ENCODE measurements at places on chromosomes 16 and 17.

- DNase-seq: no peak
Observed at GRCh38 chr17:77875881-77876509, 82.5 kb upstream of the TNRC6C start.

DNA sequence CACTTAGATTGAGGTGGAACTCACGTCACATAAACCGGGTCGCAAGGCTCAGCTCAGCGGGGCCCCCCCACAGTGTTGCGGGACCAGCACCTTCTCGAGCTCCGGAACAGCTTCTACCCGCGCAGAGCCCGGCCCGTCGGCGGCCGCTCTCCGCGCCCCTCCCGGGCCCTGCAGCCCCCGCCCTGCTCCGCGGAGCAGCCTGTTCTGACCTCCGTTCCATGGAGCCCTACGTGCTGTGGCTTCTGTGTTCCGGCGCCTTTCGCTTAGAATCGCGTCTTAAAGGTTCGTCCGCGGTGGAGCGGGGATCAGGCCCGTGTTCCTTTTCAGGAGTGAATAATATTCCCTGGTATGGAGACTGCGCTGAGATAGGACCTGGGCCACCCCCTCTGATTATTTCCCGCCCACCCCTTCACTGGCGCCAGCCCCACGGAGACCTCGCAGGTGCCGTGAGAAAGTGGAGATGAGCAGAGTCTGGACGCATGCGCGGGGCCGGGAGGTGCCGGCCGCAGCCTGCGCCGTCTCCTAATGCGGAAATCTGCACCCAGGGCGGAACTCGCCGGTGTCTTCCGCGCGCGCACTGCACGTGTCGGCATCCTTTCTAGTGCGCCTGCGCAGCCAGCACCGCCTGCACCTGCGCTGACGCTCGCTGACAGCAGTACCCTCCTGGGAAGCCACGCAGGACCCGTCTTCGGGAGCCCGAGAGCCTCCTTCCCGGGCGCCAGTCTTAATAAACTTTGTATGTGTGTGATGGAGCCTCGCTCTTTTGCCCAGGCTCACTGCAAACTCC, 30.9 kb downstream of the ZNF778 start:
- no peak for DNase-seq

- peak; percentile 77 for DNase-seq
Observed at GRCh38 chr17:80260069-80260535, 550 bp upstream of the RNF213 start.

DNA sequence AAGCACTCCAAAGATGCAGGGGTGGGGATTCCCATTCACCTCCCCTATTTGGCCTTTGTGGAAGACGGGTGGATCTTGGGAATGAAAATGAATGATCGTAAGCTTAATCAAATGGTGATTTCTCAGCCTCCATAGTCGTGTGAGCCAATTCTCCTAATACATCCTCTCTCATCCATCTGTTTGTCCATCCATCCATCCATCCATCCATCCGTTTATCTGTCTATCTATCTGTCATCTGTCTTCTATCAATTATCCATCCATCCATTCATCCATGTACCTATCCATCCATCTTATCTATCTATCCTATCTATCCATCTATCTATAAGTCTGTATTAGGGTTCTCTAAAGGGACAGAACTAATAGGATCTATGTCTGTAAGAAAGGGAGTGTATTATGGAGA, 7.8 kb downstream of the RNF213 start:
- DNase-seq: no peak

GRCh38 chr16:65376601-65377000, 254.7 kb upstream of the CDH11 start:
- no peak for DNase-seq

GRCh38 chr16:64629622-64630021, 492.2 kb downstream of the CDH11 start:
- no peak for DNase-seq

DNA sequence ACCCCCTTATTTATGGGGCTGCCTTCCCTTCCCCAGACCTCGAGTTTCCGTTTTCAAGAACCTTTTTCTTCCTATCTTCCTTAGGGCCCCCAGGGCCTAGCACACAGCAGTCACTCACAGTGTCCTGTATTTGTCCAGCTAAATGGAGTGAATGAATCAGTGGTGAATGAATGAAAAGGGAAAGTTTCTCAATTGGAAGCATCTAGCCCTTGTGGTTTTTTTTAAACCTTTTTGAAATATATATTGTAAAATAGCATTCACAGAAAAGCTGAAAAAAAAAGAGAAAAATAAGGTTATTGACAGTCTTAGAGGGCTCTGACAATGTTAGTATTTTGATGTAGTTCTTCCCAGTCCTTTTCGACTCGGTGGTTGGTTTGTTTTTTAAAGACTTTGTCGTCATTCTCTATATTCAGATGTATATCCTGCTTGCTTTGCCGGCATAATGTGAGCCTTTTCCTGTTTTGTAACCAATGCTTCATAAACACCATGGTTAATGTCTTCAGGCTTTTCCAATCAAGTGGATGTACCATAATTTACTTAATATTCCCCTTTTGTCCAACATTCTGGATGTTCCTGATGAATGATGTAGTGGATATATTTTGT, 45.3 kb downstream of the RAI1 start:
- no peak for DNase-seq

GRCh38 chr16:78175287-78175686, 75.8 kb downstream of the WWOX start:
- DNase-seq: no peak

- no peak for DNase-seq
Observed at GRCh38 chr16:86476956-86477534, 33.3 kb upstream of the FOXF1 start.

DNA sequence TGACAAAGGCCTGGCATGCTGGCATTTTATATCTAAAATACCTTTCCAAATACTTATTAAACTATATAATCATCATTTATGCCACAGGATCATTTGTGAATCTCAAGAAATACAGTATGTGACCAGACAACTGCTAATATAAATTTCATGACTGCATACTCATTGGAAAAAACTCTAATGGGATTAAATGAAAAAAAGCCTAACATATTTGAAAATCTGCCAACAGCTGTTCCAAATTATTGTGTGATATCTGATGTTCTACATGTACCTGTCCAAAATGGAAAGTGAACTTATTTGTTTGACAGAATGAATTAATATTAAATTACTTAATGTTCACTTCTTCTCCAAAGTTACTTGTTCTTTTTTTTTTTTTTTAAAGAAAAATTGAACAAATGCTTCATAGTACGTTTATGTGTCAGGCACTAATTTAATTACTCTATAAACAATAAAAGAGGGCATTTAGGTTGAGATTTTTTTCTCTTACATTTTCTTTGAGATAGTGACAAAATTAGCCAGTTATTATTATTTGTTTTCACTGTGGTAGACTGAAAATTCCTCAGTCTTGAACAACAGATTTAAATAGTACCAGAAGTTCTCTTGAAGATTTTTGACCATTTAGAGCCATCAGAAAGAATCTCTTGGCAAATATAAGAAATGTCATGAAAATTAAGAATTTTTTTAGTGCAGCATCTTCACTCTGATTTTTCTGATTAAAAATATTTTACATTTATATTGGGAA, 114.0 kb downstream of the FTO start:
- DNase-seq: no peak

- DNase-seq: no peak
Observed at GRCh38 chr16:1102333-1102700, 6.3 kb upstream of the C1QTNF8 start.

DNA sequence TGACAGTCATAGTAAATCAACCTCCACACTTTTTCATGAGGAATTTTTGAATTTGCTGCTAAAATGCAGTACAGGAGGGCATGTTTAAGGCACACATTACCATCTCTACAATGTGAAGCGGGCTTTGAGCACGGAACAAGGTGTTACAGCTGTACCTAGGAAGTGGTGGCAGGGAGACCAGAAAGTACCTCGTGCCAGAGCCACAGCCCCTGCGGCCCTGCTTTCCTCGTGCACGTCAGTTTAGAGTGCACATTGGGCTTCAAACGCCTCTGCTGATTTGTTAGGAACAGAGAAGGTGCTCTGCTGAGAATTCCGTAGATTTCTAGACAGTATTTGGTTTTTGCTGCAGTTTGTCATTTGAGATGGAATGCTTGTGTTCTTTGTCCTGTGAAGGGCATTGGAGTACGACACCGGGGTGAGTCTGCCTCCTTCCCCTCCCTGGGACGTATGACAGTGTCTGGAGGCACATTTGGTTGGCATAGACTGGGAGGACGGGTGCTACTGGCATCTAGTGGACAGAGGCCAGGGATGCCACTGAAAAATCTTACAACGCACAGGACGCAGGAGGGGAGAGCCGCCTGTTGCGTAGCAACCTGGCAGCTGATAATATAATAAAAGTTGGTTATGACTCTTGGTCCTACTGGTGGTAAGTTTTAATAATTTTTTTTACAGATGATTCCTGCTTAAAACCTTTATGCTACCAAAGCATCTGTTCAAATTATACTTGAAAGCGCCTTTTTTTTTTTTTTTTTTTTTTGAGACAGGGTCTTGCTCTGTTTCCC, 9.1 kb downstream of the FOXK2 start:
- DNase-seq: no peak

DNA sequence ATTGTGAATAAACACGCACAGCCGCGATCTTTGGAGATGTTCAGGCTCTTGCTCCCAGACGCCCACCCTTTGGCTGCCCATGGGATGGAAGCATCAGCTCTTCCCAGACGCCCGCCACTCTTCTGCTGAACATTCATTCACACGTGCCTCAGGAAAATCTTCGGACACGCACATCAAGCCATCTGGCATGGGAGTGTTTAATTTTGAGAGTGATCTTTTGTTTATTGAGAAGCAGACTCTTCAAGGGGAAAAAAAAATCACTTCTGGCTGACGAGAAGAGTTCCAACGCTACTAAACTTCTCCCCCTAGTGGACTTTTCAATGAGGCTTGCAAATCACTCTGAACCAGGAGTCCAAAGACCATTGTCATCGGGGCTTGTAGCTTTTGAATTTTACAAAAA, 62.0 kb upstream of the NUDT7 start:
- DNase-seq: no peak

GRCh38 chr16:66551788-66552285, 539 bp upstream of the CKLF start:
- DNase-seq: no peak

- DNase-seq: no peak
Observed at GRCh38 chr17:39724731-39725130, 5.6 kb downstream of the MIEN1 start.

DNA sequence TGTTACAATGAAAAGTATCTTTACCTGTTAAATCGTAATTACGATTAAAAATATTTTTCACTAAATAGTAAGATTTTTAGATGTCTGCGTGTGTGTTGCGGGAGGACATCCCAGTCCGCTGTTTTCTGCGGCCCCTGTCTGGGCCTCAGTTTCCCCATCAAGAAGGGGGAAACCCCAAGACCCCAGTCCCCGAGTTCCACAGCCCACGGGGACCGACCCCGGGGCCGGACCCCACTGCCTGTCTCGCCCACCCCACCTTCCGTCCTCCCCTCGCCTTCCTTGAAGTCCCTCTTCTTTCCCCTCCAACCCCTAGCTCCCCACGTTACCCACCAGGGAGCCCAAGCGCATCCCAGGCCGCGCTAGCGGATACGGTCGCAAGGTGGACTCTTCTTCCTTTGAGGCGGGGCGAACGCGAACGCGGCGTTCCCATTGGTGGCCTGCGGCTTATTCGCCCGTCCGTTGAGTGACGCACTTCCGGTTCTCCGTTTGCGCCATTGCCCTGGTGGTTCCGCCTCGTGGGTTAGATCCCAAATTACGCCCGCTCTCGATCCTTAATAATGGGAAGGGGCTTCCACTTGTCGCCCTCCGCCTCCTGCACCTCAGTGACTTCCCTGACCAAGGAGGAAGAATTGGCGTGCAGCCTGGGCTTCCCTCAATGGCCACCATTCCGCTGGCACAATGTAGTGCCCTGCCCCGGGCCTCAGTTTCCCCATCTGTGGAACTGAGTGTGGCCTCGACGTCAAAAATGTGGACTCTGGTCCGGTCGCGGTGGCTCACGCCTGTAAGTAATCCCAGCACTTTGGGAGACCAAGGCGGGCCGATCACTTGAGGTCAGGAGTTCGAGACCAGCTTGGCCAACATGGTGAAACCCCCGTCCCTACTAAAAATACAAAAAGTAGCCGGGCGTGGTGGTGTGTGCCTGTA, at the start of gene NSMCE1:
TSS of gene NSMCE1 (minus strand) at position 397 of the 924 bp plus-strand sequence. CDS start 11,202 bp downstream, outside the sequence.
- peak; percentile 90 for DNase-seq

- no peak for DNase-seq
Observed at GRCh38 chr17:74512036-74512435, 19.2 kb downstream of the CD300LB start.

GRCh38 chr16:75116081-75116910, at the start of gene LDHD:
TSS of gene LDHD (minus strand) at chr16:75116780. CDS start at chr16:75116720, 60 bp downstream.
- DNase-seq: no peak

GRCh38 chr16:57940382-57940966, 30.5 kb downstream of the CNGB1 start:
- DNase-seq: no peak

DNA sequence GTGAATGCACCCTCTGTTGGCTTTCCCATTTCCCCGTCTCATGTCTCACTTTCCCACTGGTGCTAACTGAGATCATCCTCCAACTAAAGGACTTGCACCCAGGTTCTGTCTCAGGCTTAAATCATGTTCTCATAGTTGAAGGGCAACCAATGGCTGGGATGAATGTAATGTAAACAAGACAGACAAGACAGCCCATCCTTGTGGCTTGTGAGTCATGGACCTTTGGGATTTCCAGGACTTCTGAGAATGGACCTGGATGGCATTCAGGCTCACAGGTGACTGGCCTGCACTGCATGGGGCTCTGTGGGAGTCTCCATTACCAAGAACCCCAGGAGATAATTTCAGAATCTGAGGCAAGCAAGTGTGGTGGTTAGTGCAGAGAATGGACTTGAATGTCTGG, 347.5 kb downstream of the HAPSTR1 start:
- DNase-seq: no peak

DNA sequence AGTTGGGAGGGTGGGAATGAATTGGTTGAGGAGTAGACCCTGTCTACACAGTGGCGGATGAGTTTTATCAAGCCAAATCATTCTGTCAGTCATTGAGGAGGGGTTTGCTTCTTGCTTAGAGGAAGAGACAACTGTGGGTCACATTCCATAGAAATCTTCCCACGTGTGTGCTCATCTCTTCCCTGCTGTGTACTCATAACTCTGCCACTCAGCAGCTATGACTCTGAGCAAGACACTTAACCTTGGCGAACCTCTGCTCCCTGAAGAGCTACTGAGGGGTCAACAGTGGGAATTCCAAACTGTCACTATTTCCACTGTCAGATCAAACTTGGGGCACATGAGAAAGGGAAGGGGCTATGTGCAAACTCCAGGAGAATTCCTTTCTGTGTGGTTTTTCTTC, 72.6 kb upstream of the COX10 start:
- no peak for DNase-seq

- DNase-seq: no peak
Observed at GRCh38 chr17:67636312-67636711, 81.4 kb upstream of the NOL11 start.

All from activated T-helper 1 cell treated with Interleukin-2 at 50 U/mL for 16 hours (primary cell).